ENCODE measurements at places on chromosomes 2 and 18.
A peak's percentile ranks its signal among the peaks of the same experiment; 100 is the strongest.

DNA sequence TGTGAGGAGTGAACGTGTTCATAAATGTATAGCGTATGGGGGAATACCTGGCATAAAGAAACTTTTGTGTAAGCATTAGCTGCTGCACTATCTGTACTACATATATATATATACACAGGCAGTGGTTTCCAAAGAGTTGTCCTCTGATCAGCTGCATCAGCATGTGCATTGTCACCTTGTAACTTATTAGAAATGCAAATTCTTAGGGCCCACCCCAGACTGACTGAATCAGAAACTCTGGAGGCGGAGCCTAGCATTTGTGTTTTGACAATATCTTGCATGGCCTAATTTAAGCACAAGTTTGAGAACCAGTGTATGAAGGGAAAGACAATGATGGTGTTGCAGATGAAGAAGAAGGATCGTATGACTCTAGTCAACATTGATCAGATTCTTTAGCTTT, 299.5 kb downstream of the CCDC102B start:
- no peak for DNase-seq

GRCh38 chr2:207075456-207075855, 90.3 kb downstream of the KLF7 start:
- DNase-seq = no peak

- no peak for DNase-seq
These were observed 9.4 kb upstream of the CAVIN2 start for GRCh38 chr2:191856111-191856876.

DNA sequence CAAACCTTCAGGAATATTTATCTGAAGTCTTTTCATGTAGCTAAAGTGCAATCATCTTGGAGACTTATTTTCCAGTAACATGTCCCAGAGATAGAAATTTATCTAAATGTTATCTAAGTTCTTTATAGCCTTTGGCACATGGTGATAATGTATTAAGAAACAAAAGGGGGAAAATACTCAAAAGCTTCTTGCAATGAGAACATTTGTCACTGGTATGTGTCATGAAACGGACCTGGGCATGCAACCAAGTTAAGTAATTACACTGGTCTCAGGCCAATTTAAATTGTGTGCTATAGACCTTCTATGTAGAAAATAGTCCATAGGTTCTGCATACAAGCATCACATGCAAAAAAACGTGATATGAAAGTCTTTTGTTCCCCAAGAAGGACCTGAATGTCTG, 136.2 kb downstream of the SLC8A1 start:
- DNase-seq = no peak

DNA sequence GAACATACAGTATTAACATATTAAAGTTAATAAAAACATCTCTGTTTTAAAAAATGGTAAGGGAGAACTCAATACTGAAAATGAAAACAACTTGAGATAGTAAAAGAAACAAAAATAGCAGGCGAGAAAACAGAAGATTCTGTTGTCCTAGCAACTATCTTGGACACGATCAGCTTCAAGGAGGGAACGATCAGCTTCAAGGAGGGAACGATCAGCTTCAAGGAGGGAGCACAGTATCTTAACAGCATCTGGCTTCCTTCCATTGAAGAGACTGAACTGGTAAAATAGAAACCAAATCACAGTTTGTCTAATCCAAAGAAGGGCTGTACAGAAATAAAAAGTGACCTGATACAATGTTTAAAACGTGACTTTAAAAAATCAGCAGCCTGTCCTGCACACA, 51.8 kb downstream of the NDUFA10 start:
- no peak for DNase-seq

DNA sequence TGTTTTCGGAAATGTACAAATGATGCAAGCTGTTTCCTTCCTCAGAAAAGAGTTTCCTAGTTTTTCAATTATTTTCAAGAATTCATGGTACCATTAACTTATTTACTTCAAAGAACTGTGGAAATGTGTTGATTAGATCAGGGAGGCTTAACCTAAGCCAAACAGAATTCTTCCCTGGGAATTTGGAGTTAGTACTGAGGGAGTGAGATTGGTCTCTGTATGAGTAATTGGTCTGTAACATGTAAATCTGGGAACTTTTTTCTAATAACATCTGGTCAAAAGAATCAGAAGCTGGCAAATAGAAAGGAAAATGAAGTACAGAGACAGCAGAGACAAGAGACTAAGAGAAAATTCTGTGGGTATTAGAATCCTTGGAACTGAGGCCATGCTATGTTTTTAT, 145.8 kb downstream of the BABAM2 start:
- no peak for DNase-seq

GRCh38 chr18:24470022-24470618, 9.7 kb downstream of the HRH4 start:
- DNase-seq = no peak

DNA sequence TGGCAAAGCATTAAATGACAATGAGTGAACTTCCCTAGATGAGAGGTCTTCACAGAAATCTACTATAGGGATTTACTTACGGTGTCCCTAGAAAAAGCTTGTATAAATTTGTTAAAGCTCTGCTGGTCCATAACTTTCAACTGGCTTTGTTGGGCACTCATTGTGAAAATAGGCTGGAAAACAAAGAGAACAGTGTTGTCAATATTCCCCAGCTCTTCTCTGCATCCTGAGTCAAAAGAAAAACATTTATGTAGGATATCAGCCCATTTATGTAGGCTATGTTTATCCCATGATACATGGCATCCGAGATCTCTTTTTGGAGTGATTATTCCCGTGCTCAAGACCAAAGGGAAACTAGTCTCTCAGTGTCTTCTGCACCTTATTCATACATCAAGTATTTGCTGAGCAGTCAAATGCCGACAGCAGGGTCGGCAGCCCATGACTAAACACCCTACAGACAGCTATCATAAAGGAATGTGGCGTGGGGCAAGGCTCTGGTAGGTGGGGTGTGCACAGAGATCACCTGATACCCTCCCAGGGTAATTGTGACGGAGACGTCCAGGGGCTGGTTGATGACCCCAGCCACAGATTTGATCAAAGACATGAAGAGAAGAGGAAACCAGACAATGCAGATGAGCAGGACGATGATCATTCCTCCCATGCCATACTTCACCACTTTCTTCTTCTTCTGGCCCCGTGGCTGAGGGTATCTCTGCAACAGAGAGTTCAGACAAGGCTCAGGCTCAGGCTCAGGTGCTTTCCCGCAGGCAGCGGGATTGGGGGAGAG, 155.9 kb downstream of the NAPG start:
- DNase-seq = no peak

DNA sequence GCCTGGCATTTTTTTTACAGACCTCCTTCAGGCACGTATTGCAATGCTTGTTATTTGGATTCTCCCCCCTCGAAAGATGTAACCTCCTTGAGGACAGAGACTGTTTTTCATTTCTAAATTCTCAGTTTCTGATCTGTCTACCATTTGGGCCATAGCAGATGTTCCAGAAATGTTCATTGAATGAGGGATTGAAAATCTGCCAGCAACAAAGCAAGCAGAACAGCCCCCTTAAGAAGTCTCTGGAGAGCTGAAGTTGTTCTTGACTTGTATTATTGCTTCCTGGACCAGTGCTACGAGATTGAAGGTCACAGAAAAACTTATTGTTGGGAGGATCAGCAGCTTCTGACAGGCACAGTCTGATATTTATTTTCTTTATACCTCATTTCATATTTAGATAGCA, 355.5 kb downstream of the EPHA4 start:
- no peak for DNase-seq

GRCh38 chr2:88048541-88048940, 7.0 kb downstream of the KRCC1 start:
- no peak for DNase-seq

DNA sequence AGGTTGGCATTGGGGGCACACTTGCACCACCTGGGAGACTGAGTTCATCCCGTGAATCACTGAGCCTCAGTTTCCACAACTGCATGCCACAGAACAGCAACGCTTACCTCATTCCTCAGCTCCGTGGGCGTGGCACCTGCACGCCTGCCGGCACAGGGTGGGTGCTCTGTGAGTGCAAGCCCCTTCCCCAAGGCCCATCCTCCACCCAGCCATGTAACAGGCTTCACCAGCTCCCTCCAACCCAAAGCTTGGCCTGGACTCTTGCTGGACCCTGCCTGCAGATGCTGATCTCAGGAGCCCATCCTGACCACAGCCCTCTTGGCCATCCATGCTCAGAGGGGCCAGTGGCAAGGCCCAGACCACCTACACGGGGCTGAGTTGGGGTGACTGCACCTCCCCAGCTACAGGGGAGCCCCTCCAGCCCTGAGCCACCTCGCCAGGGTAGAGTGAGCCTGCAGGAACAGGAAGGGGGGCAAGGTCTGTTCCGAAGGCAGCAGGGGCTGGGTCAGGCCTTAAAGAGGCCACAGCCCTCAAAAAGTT, 1.8 kb downstream of the PRLH start:
- no peak for DNase-seq

GRCh38 chr2:186065491-186065890, 326.9 kb downstream of the FSIP2 start:
- no peak for DNase-seq

DNA sequence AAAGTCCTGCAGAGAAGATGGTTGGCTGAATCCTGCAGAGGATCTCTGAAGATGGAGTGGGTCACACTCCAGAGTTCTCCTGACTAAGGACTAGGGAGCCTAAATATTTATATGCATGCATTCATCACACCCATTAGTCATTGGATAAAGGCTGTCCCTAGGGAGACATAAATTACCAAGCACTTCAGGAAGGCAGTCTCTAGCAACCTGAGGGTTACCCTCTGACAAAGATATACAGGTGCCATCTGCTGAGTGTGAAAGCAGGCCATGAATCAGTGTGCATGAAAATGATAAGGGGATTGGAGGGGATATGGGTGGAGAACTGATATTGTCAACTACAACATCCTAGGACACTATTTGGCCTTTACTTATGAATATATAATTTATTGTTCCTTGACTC, 294.8 kb upstream of the DDX18 start:
- no peak for DNase-seq

- DNase-seq = no peak
These were observed 128.7 kb downstream of the OSBPL1A start for GRCh38 chr18:24268784-24269550.

DNA sequence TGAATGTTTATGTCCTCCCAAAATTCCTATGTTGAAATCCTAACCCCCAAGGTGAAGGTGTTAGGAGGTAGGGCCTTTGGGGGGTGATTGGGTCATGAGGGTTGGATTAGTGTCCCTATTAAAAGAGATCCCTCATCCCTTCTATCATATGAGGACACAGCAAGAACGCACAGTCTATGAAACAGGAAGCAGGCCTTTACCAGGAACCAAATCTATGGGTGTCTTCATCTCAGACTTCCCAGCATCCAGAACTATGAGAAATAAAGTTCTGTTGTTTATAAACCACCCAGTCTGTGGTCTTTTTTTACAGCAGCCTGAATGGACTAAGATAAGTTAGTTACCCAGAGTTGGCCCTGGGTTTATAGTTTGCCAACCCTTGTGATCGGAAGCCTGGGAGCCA, 153.1 kb downstream of the INO80D start:
- no peak for DNase-seq

DNA sequence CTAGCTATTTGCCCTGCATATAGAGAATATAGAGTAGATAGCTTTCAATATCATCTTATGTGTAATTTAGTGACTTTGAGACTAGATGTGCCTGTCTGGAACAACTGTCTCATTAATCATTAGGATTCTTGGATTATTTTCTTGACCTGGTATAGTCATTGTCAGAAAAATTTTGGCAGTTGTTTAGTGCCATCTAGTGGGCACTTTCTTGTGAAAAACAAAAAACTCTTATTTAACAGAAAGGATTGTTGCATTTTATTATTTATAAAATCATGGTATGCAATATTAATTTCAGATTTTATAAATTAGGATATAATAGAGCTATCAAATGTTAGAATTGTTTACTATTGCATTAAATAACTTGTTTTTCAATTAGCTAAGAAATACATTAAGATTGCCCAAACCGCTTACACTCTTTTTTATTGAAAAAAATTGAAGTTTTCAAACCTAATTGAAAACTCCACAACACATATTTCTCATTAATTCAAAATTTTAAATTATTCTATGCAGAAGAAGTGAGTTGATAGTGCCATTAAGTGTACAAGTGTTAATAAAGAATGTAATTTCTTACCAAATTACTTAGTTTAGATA, 80.3 kb downstream of the DYNAP start:
- peak; percentile 51 for DNase-seq

DNA sequence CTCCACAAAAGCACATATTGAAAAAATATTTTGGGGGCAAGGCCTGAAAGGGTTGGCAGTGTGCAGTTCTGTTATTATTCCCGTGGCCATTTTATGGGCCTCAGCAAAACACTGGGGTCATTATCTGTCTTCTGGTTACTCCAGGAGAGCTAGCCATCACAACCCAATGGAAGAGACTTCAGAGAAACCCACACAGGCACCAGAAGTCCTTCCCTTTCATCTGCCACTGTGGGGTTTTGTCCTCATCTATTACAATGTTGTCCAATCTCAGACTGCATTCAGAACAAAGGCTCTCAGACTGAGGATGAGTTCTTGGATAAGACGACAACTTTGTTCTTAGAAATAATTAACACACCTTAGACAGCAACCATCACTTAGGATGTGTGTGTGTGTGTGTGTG, 98.4 kb downstream of the PIEZO2 start:
- no peak for DNase-seq

DNA sequence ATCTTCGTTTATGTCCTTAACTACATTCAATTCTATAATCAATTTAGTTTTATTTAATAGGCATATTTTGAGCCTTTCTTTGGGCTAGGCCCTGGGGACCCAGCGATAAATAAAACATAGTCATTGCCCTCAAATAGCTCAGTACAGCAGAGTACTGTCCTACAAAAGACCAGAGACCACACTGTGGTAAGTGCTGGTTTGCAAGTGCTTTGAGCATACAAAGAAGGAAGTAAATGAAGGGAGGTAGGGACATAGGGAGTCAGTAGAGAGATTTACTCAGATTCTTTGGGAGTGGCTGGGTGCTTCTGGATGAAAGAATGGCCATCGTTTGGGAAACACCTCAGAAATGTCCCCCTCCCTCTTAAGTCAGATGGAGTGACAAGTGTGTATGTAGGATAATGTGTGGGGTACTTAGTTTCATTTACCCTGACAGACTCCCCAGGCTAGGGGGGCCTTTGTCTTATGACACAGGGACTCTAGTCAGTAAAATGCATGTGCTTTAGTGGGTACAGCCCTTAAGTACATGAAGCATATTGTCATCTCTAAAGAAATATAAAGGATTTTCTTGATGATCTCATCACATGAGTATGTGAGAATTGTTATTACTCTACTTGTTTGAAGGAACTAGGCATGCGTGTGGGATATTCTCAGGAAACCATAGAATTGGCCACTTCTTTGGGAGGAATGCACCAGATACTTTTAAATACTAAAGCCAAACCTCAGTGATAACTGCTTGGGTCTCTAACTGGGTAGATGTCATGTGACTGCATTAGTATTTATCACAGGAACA, 35.1 kb downstream of the MAPRE2 start:
- no peak for DNase-seq
